Sigmoid colon (tissue), 7 donors: ENCODE measurements at places on chromosomes 5 and 9. TPM values are rescaled to one million over a fixed set of nuclear protein-coding genes. Genes with fewer than 3 reads are reported as not detected.

Gene TMEM252
- not detected for total RNA-seq

Gene PCDHGA11
- 10.8 TPM for total RNA-seq

Gene MYMK
- total RNA-seq, result not detected

Gene SPINK7
- total RNA-seq, result not detected

Gene ANKDD1B
- 0.36 TPM for total RNA-seq

Gene MUSK
- total RNA-seq, result 9.7 TPM

Gene PRUNE2
- total RNA-seq, result 536 TPM

Gene SPATA31C1
- not detected for total RNA-seq

Gene STK32A
- total RNA-seq, result 5.6 TPM

Gene CCDC152
- not detected for total RNA-seq

Gene TSSK1B
- not detected for total RNA-seq

DNA sequence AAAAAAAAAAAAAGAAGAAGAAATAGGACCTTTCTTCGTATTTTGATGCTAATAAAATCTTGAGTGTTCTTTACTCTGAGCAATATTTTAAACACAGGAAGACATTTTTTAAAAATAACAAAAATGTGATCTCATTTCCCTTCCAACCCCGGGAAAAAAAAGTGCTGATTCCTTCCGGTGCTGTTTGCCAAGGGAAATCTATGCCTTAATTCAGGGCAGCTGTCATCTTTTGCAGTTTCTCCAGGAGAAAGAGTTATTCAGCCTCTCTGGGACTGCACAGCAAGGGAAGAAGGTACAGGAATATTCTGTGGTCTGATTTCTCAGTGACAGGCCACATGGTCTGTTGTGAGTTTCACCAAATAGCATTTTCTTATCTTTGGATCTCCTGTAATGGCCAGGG lies 291.9 kb upstream of the IRX1 start:
- DNase-seq, result no peak

DNA sequence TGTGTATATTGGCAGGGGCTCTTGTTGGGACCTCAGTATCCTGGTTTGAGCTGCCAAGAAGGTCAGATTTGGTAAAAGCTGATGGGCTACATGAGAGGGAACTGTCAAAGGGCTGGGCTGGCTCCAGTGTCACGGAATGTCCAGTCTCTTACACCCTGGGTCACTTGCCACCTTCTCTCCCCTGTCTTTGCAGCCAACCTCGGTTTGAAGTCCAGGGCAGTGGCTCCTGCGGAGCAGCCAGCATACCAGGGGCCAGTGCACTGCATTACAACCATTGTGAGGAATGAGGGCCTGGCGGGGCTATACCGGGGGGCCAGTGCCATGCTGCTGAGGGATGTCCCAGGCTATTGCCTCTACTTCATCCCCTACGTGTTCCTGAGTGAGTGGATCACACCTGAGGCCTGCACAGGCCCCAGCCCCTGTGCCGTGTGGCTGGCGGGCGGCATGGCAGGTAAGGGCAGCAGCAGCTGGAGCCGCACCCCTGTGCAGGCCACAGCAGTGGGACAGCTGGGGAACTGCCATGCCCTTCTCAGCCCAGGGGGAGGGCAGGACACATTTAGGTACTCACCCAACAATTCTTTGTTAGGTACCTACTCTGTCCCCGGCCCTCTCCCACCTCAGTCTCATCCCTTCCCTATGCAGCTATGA lies 24.2 kb downstream of the IL9 start:
- no peak for DNase-seq

- no peak for DNase-seq
Observed at GRCh38 chr5:134131165-134131564, 16.7 kb downstream of the TCF7 start.

DNA sequence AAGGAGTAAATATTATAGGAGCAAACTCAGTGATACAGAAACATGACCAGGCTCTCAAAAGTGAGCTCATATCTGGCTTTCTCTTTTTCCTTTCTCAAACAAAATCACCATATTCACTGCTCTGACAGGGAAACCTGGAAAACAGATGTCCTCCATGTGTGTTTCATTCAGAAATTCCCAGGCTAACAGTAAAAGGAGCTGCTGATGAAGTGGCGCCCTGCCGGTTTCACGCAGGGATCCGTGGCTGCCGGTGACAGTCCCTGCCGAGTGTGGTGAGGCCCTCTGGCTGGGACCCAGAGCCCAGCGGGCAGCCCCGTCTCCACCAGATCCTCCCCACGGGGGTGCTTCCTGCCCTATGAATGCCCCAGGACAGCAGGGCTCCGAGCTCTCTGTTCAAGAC lies 208.1 kb downstream of the GNA14 start:
- no peak for DNase-seq

GRCh38 chr9:16145196-16145950 lies 592.5 kb downstream of the CCDC171 start:
- no peak for DNase-seq

DNA sequence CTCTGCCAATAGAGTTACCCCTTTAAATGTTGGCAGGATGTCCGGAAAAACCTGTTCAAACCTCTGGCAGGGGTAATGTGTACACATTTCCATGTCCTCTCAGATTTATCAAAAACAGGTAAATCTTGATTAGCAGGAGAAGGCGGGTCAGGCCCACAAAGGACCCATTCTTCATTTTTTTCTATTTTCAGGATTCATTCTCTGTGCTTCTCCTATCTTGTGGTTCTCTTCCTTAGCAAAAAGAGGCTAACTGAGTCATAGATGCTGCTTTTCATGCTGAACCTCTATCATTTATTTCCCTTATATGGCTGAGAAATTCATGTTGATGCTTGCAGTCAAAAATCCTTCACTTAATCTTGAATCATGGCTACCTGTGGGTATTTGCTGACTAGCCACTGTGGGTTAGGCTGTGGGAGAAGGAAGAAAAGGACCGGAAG lies 112.7 kb upstream of the IQGAP2 start:
- DNase-seq, result no peak

GRCh38 chr5:76526950-76527583 lies 96.1 kb downstream of the F2RL2 start:
- no peak for DNase-seq

- no peak for DNase-seq
Observed at GRCh38 chr5:172935096-172935495, 24.1 kb upstream of the RPL26L1 start.

GRCh38 chr9:127007638-127008037 lies 93.1 kb downstream of the RALGPS1 start:
- no peak for DNase-seq
